ENCODE measurements at places on chromosomes 11 and 22.

GRCh38 chr11:28673691-28674432 lies 565.7 kb downstream of the METTL15 start:
- no peak for DNase-seq

- DNase-seq, result no peak
Observed at GRCh38 chr11:116507016-116507415, 265.8 kb downstream of the BUD13 start.

GRCh38 chr11:15258433-15259165 lies 143.9 kb downstream of the INSC start:
- DNase-seq, result no peak

DNA sequence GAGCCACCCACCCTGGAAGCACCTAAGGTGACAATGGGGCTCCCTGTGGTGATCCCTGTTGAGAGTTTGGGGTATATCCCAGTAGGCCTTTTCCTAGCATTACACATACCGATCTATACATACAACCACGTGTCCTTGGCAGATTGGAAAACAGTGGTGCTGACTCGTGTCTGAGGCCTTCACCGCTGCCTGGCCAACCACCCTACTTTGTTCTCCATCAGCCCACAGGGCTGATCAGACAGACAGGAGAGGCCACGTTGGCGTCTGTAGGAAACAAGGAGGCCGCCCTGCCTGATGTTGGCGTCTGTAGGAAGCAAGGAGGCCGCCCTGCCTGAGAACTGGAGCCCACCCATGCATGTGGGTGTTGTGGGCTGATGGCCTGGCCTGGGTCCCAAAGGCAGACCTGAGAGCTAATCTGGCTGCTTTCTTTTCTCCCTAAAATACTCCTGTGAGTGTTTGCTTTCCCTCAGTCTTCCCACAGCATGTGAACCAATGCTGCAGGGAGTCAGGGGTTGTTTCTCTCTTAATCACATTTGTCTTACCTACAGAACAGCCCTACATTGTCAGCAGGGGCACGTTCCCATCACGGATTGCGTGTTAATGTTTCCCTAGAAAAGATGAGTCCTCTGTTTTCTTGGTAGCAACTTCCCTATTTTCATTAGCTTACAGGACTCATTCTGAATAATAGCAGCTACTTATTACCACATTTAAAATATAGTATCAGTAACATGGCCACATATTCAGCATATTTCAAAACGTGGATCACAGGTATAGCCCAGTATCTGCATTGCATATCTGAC lies 57.2 kb downstream of the SBF1 start:
- no peak for DNase-seq

DNA sequence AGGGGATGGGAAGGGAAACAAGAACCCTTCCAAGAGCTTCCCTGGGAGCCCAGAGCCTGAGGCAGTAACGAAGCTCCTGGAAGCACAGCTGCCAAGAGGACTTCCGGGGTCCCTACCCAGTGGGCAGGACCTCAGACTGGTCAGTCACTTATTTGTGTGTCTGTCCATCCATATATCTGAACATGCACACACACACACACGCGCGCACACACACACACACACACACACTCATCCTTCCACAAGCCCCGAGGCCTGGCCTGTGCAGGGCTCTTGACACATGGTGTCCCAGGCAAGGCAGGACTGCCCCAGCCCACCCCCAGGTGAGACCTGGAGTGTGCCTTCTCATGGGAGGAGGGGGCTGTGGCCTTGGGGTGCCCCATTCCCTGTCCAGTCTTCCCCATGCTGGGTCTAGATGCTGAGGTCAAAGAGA lies 44.9 kb downstream of the IGLL5 start:
- no peak for DNase-seq

GRCh38 chr11:123478352-123478987 lies 48.4 kb downstream of the GRAMD1B start:
- peak; percentile 59 for DNase-seq

GRCh38 chr11:32894149-32894827 lies 1.7 kb downstream of the QSER1 start:
- peak; percentile 60 for DNase-seq

GRCh38 chr22:50678651-50679521 lies 6.3 kb downstream of the SHANK3 start:
- no peak for DNase-seq

DNA sequence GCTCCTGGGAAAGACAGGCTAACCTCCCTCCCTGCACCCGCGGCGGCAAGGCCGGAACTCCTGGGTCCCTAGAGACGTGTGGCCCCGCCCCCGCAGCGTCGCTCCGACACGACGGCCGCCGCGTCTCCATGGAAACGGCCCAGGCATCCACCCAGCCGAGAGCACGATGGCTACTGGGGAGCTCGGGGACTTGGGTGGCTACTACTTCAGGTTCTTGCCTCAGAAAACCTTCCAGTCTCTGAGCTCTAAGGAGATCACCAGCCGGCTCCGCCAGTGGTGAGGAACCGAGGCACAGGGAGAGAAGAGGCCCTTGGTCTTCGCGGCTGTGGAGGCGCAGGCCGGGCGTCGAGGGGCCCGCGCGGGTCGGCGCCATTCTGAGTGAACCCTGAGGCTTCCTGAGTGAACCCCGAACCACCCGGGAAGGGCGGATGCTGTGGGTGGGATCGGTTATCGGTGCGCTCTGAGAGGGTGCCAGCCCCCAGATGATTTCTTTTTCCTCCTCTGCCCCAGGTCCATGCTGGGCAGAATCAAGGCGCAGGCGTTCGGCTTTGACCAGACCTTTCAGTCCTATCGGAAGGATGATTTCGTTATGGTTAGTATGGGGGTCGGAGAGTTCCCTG lies at the start of gene CFAP300:
Gene CFAP300, plus strand, starts transcription at position 133 of the 620 bp plus-strand sequence. Its CDS starts 34 bp downstream, at position 167.
- peak; percentile 83 for DNase-seq

DNA sequence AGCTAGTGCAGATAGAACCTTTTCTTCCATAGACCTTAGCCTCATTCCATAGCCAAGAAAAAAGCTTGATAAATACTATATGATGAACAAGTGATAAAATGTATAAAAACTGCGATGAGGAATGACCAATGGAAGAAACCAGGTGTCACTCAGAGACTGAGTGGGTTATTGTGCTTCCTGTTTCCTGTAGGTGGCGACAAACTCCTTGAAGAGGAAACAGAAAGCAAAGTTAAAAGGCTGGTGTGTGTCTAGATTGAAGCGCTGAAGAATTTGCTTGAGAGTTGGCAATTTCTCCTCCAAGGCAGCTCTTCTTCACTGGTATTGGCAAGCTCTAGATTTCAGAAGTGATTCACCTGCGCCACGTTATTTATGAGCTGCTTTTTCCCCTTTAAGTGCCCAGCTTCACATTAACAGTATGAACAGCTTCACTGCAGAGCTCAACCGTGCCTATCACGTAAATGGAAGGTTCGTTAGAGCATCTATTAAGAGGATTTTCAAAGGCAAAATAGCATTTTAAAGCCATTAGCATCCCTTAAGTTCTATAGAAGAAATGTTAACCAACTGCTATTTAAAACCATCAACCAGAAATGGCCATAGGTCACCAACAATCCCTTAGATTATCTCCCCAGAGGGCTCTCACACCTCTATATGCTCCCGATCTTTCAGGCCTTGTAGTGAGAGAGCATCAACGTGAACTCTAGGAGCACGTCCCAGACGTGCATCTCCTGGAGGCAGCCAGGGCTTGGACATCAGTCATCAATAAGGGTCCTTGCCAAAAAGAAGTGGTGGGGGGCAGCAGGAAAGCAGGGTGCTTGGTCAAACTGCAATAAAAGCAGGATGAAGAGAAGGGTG lies 179.4 kb downstream of the CADM1 start:
- no peak for DNase-seq

GRCh38 chr11:124310721-124311120 lies 3.0 kb downstream of the OR8D1 start:
- no peak for DNase-seq

GRCh38 chr22:24972369-24972768 lies 19.9 kb downstream of the KIAA1671 start:
- DNase-seq, result no peak

GRCh38 chr11:20874358-20874757 lies 205.0 kb downstream of the NELL1 start:
- no peak for DNase-seq

DNA sequence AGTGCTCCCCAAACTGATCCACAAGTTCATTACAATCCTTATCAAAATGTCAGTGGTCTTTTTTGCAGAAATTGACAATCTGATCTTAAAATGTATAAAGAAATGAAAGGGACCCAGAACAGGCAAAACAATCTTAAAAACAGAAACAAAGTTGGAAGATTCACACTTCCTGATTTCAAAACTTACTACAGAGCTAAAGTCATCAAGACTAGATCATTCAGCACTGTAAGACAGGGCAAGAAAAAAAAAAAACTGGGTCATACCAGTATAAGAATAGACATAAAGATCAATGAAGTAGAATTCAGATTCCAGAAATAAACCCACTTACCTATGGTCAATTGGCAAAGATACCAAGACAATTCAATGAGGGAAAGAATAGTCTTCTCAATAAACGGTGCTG lies 4.5 kb upstream of the STK33 start:
- DNase-seq, result no peak

DNA sequence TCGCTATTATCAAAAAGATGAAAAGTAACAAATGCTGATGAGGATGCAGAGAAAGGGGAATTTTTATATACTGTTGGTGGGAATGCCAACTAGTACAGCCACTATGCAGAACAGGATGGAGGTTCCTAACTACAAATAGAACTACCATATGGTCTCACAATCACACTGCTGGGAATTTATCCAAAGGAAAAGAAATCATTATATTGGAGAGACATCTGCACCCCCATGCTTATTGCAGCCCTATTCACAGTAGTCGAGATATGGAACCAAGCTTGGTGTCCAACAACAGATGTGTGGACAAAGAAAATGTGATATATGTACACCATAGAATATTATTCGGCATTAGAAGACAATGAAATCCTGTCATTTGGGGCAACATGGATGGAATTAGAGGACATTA lies 19.6 kb upstream of the POU2AF2 start:
- no peak for DNase-seq

- no peak for DNase-seq
Observed at GRCh38 chr11:33640730-33641371, 59.8 kb downstream of the C11orf91 start.

DNA sequence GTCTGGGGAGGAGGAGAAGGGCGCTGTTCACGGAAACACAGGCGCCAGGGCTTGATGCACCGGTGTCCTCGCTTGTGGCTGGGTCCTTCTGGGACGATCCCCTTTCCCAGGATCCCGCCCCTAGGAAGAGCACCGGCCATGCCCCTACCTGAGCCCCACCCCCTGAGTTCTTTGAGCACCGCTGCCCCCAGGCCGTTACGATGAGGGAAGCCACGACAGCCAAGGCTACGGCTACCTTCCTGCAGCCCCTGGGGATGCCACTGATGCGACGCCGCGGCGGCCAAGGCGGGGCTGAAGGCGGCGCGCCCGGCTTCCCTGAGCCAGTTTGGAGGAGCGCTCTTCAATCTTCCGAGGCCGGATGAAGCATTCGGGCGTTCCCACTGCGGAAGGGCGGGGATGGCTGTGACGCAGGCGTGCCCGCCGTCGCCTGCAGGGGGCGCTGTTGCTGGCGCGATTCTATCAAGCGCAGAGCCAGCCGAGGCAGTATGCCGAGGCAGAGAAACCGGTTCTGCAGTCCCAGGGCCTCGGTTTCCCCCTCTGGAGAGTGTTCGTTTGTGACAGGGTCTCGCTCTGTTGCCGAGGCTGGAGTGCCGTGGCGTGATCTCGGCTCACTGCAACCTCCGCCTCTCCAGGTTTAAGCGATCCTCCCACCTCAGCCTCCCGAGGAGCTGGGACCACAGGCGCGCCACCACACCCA lies 9.7 kb upstream of the NEFH start:
- peak; percentile 80 for DNase-seq

DNA sequence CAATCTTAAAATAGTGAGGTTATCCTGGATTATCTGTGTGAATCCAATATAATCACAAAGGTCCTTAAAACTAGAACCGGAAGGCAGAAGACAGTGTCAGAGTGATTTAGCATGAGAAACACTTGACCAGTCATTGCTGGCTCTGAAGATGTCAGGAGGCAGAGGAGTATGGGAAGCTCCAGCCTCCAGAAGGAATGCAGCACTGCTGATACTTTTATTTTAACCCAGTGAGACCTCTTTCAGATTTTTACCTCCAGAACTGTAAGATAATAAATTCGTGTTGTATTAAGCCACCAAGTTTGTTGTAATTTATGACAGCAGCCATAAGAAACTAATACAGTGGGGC lies 134.4 kb upstream of the ZC3H12C start:
- DNase-seq, result no peak

DNA sequence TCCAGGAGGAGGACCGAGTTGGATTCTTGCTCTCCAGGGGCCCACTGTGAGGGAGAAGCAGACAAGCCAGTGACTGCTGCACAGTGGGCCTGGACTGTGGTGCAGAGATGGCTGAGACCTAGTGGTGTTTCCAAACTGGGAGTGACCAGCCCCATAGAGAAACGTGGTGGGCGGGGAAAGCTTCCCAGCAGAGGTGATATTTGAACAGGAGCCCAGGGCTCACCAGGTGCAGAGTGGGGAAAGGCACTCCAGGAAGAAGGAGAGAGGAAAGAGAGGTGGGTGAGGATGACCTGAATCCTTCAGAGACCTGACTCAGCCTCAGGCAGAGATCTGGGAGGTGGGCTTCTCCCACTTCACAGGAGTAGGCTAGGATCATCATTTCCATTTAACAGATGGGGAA lies 52.1 kb upstream of the RASD2 start:
- DNase-seq, result no peak

DNA sequence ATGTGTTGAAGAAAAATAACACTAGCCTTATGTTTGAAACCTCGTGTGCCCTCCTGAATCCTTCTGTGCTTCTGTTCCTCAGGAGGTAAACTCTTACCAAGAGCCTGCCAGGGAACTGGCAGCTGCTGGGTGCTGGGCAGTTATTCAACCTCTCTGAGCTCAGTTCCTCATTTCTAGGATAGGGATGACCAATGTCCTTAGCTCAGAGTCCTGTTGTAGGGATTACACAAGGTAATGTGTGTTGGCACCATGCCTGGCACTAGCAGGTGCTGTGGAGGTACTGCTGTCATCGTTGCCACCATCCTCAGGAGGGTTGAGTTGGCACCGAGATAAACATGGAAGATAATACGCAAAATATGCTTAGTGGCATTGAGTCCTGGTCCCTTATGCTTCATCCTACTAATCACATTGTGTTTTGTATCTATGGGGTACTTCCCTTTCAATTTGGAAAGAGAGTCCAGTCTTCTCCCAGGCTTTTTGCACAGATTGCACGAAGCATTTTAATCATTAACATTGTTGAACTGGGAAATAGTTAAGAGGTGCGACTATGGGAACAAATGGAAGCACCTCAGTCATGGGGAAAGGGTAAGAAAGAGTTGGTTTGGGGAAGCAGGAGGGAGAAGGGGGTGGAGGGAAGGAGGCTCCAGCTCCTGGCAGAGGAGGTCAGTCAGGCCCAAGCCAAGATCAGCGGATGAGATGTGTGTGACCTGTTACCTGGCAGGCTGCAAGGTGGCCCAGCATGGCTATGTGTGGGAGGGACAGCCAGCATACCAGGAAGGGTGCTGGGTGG lies 56.7 kb downstream of the CABIN1 start:
- DNase-seq, result no peak
